ENCODE measurements at places on chromosomes 12 and 14.
A peak's percentile ranks its signal among the peaks of the same experiment; 100 is the strongest.

GRCh38 chr12:47805417-47805816 lies 14.3 kb downstream of the HDAC7 start:
- DNase-seq, result peak; percentile 30

- DNase-seq, result peak; percentile 76
These were observed 3.8 kb upstream of the KRT85 start for GRCh38 chr12:52370926-52371608.

DNA sequence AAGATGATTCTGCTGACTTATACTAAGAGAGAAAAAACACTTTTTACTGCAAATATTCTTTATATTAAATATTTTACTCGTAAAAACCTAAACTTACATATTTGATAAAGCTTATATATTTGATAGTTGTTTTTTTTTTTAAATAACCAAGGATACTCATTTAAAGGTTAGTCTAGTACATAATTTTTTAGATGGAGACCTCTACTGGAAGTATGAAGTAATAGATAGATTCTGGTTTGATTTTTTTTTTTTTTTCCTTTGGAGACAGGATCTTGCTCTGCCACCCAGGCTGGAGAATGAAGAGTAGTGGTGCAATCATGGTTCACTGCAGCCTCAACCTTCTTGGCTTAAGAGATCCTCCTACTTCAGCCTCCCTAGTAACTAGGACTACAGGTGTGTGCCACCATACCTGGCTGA lies 16.4 kb downstream of the ARID2 start:
- peak; percentile 61 for DNase-seq

DNA sequence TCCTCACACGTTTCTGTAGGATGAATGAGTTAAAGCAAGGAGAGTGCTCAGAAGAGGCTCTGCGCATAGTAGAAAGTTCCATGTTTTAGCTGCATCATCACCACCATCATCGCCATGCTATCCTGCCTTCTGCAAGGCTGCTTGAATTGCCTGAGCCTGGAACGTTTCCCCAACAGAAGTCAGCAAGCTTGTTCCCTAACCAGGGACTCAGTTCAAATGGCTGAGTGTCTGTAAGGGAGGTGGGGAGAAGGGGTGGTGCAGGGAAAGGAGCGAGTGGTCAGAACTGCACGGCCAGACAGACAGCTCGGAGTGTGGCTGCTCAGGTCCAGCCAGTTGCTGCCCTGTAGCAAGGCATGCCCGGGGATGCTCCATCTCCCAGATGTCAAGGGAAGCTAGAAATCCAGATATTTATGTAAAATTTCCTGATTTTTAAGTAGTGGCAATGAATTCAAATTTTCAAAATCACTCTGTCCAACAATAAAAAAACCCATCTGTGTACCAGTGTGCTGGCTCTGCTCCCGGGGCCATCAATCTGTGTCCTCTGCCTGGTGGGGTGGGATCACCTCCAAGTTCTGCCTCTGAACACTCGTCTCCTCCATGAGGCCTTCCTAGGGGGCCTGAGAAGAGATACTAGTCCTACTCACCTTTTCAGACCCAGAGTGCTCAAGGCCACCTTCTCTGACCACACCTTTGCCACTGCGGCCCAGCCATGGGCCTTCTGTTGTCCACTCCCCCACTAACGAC lies 162.7 kb downstream of the FOXN3 start:
- no peak for DNase-seq

GRCh38 chr14:93249128-93249831 lies 42.2 kb downstream of the UBR7 start:
- DNase-seq, result no peak

- DNase-seq, result no peak
These were observed 14.9 kb downstream of the DTX1 start for GRCh38 chr12:113071135-113072112.

DNA sequence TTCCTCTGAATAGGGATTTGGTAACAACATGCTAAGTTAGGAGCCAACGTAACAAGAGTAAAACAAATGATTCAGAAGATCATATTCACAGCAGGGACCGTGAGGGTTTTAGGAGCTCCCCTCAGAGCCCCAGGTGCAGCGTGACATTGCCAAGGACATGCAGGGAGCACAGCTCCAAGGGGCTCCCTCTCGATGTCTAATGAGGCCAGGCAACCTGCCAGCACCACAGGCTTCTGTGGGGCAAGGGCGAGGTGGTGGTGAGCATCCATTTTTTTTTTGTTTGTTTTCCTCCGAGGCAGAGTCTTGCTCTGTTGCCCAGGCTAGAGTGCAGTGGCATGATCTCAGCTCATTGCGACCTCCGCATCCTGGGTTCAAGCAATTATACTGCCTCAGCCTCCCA lies 95.1 kb upstream of the PTPRB start:
- no peak for DNase-seq

DNA sequence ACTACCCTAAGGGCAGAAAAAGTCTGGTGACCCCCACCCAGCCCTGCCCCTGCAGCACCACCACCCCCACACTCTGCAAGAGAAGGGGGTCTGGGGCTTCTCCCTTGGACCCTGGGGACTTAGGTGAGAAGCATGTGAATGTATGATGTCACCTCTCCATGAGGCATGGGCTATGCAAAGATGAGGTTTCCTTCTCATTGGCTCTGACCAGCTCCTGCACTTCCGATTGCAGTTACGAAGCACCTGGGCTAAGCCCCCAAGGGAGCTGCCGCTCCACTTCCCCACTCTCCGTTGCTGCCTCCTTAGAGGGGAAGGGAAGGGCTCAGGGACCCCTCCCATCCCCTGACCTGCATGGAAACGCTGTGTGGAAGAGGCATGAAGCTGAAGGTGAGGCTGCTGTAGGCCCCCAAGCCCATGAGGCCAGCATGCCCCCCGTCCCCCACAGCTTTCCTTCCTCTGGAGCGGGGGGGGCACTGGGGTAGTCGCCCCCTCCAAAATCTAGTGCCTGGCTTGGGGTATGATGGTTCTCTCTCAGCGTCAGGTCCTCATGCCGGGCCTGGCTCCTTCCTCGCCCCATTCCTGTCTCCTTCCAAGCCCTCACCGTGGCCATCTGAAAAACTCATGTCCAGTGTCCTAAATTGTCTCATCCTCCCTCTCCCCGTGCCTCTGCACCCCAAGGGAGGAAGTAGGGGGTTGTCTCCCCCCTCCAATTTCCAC lies 5.5 kb upstream of the DDX23 start:
- DNase-seq, result no peak

- DNase-seq, result no peak
These were observed 40.3 kb downstream of the NELL2 start for GRCh38 chr12:44835641-44836379.

- DNase-seq, result peak; percentile 70
These were observed 862 bp downstream of the CRIP2 start for GRCh38 chr14:105475269-105476096.

GRCh38 chr12:110084314-110085015 lies 36.1 kb upstream of the C12orf76 start:
- peak; percentile 17 for DNase-seq

- DNase-seq, result no peak
These were observed 428.6 kb downstream of the AACS start for GRCh38 chr12:125493704-125494308.

DNA sequence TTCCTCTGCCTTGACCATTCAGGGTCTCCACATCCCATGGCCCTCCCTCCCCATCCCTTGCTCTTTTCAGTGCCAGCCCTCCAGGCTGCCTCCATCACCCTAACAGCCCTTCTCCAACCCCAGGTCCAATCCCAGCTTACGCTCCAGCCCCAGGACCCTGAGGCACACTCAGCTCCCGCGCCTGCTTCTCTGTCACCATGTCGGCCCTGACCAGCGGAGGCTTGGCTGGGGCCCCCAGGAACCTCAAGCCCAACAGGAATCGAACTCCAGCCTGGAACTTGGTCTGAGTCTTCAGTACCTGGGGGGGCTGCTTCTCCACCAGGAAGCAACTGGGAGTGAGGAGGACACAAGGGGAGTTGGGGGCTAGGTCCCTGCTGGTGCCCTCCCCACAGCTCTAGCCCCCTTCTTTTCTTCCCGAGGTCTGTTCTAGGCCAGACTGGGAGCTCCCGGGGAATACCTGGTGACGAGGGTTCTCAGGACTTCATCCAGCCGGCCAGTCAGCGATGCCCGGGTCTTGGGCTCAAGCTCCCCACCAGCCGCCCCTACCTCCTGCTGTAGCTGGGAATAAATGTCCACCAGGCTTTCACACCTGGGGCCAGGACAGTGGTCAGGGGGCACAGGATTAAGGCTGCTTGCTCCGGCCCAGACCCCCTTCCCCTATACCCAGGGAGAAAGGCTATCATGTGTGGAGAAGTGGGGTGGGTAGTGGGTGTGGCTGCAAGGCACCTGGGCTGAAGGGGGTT lies 6.0 kb downstream of the STAT6 start:
- DNase-seq, result no peak

DNA sequence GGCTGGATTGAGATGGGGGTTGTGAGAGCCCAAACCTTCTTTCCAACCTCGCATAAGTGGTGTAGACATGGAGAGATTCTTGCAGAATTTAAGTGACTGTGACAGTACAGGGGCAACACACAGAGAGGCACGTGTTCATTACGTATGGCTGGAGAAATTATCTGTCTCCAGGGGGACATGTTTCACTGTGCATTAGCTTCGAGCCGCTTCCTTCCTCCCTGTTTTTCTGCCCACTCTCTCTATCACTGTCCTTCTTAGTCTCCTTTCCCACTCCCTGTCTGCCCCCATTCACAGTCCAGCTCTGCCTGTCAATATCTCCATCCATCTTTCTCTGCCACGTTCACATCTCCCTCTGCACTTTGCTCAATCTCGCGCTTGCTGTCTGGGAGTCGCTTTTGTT lies 11.5 kb upstream of the C14orf93 start:
- no peak for DNase-seq

DNA sequence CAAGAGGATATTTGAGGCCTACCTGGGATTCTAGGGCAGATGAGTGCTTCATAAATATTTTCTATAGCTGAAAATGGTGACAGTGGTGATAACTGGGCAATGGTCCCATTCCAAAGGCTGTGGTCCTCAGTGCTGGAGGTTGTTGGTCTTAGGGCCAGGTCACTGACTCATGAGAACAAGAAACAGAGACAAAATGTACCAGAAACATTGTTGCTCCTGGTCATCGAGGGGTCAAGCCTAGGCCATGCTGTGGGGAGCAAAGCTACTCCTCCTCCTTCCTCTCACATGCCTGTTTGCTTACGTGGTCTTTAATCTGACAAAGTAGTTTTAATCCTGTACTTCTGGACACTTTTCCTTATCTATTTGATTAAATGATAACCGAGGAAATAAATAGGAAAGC lies 33.8 kb downstream of the ERG28 start:
- no peak for DNase-seq

GRCh38 chr12:115794659-115795081 lies 482.8 kb downstream of the MED13L start:
- DNase-seq, result no peak

GRCh38 chr14:52868911-52869618 lies 77.7 kb upstream of the GNPNAT1 start:
- no peak for DNase-seq

- DNase-seq, result peak; percentile 20
These were observed 2.1 kb downstream of the WNK1 start for GRCh38 chr12:754473-754820.

DNA sequence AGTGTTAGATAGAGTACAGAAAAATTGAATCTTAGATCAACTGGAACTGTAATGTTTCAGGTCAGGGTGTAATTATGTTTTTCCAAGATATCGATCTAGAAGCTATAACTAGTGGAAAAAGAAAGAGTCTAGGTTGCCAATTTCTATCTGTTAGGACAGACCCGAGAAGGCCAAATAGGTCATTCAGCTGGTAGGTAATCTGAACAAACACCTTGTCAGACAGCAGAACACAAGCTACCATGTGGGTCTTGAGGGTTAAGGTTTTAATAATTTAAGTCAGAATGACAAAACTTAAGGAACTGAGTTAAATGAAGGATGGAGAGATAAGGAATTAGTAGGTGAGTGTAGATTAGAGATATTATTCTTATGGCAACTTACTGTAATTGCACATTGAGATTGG lies 44.9 kb upstream of the KCNMB4 start:
- no peak for DNase-seq

DNA sequence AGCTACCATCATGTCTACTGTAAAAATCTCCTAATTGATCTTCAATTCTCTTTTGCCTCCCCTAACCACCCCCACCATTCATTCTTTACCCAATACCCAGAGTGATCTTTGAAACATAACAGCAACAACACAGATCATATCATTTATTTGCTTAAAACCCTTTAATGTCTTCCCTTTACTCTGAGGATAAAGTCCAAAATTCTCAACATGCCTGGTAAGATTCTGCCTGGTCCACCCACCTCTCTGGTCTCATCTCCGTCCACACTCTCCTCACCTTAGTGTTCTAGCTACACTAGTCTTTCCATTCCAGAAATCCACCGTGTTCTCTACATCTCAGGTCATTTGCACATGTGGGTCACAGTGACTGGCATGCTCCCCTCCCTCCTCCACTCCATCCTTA lies 27.7 kb downstream of the SLC38A4 start:
- no peak for DNase-seq

DNA sequence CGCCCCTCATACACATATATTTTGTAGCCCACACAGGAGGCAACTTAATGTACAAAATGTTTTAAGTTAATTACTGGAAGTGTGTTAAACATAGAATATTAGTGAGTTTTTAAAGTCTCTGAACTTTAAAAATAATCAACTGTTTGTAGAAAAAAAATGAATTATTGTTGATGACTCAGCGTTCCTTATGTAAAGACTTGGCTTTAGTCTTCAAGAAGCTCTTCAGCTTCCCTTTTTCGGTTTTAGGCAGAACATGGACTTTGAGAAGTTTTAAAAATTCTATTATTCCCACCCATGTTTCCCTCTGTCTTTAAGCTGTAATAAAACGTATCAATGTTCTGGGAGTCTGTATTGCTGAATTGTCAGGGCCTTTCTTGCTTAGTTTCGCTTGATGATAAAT lies 269.5 kb downstream of the FBXL14 start:
- no peak for DNase-seq

- DNase-seq, result no peak
These were observed 20.6 kb upstream of the LRP1-AS start for GRCh38 chr12:57168058-57168457.

DNA sequence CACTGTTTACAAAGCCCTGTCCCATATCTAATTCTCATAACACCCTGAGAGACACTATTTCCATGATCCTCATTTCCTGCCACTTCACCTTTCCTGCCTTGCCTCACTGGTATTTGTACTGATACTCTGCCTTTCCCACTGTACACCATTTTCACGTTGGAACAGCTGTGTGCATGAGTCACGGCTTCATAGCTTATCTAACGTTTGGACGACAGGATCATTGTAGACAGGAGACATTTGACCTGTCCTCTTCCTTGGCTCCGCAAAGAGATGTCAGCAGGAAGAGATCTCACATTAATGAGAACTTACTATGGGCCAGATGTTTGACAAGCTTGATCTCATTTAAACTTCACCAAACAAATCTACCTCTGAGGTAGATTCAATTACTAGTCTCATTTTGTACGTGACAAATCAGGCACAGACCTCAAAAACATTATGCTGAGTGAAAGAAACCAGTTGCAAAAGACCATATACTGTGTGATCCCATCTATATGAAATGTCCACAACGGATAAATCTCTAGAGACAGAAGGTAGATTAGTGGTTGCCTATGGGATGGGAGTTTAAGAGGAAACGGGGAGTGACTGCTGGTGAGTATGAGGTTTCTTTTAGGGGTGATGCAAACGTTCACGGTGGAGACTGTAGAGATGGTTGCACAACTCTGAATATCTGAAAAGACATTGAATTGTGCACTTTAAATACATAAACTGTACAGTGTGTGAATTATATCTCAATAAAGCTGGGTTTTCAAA lies 71.2 kb downstream of the KCNK13 start:
- DNase-seq, result peak; percentile 38

GRCh38 chr12:124057691-124058090 lies 84.7 kb downstream of the ZNF664 start:
- DNase-seq, result no peak

- no peak for DNase-seq
These were observed 30.7 kb upstream of the SLC17A8 start for GRCh38 chr12:100326208-100326607.

Measured in fibroblast of pulmonary artery (primary cell).